C1 segment of cervical spinal cord (tissue), 14 donors: ENCODE measurements at places on chromosomes 1 and 21.

DNA sequence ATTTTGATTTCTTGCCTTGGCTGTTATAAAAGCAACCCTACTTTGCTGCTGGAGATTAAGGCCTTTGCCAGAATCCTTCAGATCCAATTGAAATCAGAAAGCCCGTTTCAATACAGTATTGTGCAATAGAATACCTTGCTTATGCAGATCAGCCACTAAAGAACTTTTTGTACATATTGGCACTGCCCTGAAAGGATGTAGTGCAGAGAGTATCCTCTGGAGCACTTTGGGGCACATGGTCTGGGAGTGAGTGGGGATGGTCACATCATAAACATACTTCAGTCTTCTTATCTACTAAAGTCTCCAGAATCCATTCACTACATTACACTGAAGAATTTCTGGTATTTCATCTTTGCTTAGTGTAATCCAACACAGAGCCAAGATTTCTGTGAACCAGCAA lies 189.0 kb downstream of the CENPF start:
- no peak for DNase-seq

DNA sequence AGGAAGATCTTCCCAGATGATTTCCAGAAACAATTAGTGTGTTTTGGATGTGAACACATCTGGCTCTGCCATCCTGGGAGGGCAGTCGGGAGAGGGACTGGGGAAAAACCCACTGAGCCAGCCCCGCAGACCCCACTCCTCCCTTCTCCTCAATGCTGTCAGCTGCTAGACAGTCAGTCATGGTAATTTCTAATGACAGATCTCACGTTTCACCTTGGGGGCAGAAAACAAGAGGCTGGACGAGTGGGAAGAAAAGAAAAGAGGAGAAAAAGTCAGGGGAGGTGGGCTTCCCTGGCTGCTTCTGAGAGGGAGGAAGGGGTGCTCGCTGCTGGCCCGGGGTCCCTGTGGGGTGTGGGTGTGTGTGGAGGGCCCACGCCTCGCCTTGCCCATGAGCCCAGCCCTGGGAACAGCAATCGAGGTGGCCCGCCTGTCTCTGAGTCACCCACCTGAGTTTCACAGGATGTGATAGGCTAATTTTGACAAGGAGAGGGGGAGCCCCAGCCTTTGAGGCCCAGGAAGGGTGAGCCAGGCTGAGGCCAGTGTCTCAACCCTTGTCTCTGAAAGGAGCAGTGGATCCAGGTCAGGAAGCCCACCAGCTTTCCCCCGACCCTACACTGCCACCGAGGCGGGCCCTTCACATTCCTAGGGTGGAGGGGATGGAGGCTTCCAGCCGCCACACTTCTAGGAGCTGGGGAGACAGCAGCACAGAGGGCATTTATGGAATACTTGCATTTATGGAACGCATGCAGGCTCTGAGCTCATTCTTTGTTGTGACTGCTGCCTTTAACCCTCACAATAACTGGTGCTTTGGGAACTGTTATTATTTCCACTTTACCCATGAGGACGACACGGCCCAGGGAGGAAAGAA lies 49.1 kb upstream of the IFNLR1 start:
- DNase-seq = no peak

DNA sequence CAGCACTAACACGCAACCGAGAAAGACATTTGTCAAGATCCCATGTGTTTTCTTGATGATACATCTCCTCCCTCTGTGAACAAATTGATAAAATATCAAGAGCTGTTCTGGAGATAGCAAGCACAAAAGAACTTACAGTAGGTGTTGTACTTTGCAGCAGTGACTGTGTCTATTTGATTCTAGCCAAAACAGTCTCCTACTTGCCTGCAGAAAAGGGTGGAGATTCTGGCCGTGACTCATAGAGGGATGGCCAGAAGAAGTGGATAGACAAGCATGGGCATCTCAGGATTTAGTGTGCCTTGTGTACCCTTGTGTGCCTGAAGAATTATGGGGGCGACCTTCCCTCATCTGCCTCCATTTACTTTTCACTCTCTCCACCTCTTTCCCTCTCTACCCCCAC lies 458.4 kb upstream of the LRRC7 start:
- DNase-seq = no peak

DNA sequence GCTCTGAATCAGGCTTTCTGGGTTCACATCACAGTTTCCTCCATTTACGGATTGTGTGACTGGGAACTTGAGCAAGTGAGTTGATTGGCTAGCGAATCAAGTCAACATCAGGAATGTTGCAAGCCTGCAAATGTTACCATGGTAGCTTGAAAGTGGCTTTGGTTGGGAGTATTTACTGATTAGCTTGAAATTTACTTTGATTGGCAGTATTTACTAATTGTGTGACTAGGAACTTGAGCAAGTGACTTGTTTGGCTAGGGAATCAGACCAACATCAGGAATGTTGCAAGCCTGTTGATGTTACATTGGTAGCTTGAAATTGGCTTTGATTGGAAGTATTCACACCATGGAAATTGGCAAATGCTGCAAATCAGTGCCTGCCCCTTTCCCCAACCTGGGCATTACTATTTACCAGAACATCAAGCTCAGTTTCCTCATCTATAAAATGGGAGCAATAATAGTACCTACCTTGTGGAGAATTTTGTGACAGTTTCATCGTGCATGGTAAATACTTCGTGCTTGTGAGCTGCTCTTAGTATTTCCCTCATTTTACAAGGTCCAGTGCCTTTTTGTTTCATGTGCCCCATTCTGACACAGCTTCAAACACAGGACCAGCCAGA lies 23.1 kb upstream of the B3GALNT2 start:
- DNase-seq = no peak

- no peak for DNase-seq
Measured at GRCh38 chr1:221164029-221164428, 284.8 kb downstream of the HLX start.

- no peak for DNase-seq
Measured at GRCh38 chr1:151510020-151510405, 1.2 kb upstream of the CGN start.

- DNase-seq = no peak
Measured at GRCh38 chr21:45154511-45155508, 80.4 kb downstream of the ADARB1 start.

GRCh38 chr1:16175610-16176553 lies 20.0 kb upstream of the EPHA2 start:
- peak; percentile 58 for DNase-seq

GRCh38 chr1:101006553-101006952 lies 19.0 kb downstream of the DPH5 start:
- no peak for DNase-seq
